Effector memory CD4-positive, alpha-beta T cell (primary cell): ENCODE measurements at places on chromosomes 3 and 15.

DNA sequence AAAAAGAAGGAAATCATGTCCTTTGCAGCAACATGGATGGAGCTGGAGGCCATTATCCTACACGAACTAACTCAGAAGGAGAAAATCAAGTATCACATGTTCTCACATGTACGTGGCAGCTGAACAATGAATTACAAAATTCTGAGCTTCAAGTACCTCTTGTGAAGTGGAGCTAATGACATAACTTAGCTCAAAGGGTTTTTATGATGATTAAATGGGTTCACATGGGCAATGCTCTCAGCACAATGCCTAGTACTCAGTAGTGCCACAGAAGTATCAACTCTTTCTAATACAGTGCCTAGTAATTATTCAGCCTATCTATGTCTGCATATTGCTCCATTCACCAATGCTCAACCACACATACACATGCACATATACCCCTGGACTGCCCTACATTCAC lies 407.5 kb upstream of the WNT5A start:
- DNase-seq = no peak
- no peak overlapping the region for H3K4me3 ChIP-seq
- H3K4me1 ChIP-seq = no peaks in the 10 kb centered on the region
- H3K27me3 ChIP-seq = no peaks in the 10 kb centered on the region
- H3K27ac ChIP-seq = no peak overlapping the region
- H3K36me3 ChIP-seq = no peaks in the 10 kb centered on the region

- H3K27me3 ChIP-seq = no peaks in the 10 kb centered on the region
- DNase-seq = no peak
- no peak overlapping the region for H3K27ac ChIP-seq
- peaks cover 17% of the 10 kb centered on the region for H3K36me3 ChIP-seq
Measured at GRCh38 chr15:25736461-25736860, 126.7 kb downstream of the ATP10A start.

- no peaks in the 10 kb centered on the region for H3K36me3 ChIP-seq
- DNase-seq = no peak
- no peak overlapping the region for H3K4me3 ChIP-seq
- no peak overlapping the region for H3K27ac ChIP-seq
- H3K4me1 ChIP-seq = no peaks in the 10 kb centered on the region
Measured at GRCh38 chr15:76024021-76024768, 12.0 kb upstream of the NRG4 start.

DNA sequence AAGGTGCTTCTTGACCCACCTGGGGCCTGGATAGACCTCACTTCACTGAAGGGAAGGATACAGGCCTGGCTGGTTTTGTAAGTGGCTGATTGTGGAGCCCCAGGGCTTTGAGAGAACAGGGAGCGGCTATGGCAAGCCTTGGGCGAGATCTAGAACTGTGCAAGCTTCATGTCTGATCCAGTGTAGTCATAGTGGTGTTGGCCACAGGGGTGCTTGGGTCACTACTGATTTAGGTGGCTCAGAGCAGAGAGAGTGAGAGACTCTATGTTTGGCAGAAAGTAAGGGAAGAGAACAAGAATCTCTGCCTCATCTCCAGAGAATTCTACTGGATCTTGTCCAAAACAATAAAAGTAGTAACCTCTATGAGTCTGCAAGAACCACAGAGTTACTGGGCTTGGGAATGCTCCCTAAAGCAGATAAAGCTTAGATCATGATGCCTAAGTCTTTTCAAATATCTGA lies 394.2 kb upstream of the EPHA3 start:
- no peak for DNase-seq
- no peaks in the 10 kb centered on the region for H3K36me3 ChIP-seq
- H3K4me1 ChIP-seq = no peaks in the 10 kb centered on the region
- no peak overlapping the region for H3K27ac ChIP-seq
- H3K4me3 ChIP-seq = no peak overlapping the region
- no peaks in the 10 kb centered on the region for H3K27me3 ChIP-seq

DNA sequence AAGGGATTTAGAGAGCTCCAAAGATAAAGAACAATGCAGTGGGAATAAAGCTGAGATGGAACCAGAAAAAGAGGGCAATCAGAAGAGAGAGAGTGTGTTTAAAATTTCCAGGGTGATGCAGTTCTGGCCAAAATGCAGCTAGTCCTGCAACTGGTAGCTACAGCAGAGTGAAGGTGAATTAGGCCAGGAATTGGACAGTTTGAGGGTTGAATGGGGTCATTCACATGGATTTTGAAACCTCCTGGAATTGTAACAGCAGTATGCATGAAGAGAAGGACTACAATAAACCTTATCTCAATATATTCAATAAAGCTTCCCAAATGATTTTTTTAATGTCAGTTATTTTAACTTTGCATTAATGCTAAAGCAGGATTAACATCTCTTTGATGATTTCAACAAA lies 85.2 kb downstream of the CBLB start:
- H3K36me3 ChIP-seq = no peaks in the 10 kb centered on the region
- no peak overlapping the region for H3K4me3 ChIP-seq
- no peak overlapping the region for H3K27ac ChIP-seq
- no peaks in the 10 kb centered on the region for H3K27me3 ChIP-seq

GRCh38 chr15:55981582-55982249 lies 11.7 kb downstream of the NEDD4 start:
- no peak overlapping the region for H3K27ac ChIP-seq
- H3K36me3 ChIP-seq = no peaks in the 10 kb centered on the region
- H3K27me3 ChIP-seq = no peaks in the 10 kb centered on the region
- no peak for DNase-seq
- H3K4me1 ChIP-seq = no peaks in the 10 kb centered on the region

- H3K4me1 ChIP-seq = peaks cover 6% of the 10 kb centered on the region
- no peaks in the 10 kb centered on the region for H3K36me3 ChIP-seq
- H3K27ac ChIP-seq = no peak overlapping the region
- DNase-seq = no peak
Measured at GRCh38 chr3:119301662-119302061, 7.5 kb downstream of the ARHGAP31 start.

- peak overlapping the region; percentile 35 for H3K4me3 ChIP-seq
- DNase-seq = peak; percentile 62
- no peaks in the 10 kb centered on the region for H3K27me3 ChIP-seq
- H3K4me1 ChIP-seq = peaks cover 71% of the 10 kb centered on the region
Measured at GRCh38 chr15:63501256-63502089, 2.9 kb upstream of the USP3 start.

- H3K4me3 ChIP-seq = no peak overlapping the region
- no peak for DNase-seq
- no peak overlapping the region for H3K27ac ChIP-seq
Measured at GRCh38 chr15:65547841-65548240, 17.6 kb downstream of the HACD3 start.

DNA sequence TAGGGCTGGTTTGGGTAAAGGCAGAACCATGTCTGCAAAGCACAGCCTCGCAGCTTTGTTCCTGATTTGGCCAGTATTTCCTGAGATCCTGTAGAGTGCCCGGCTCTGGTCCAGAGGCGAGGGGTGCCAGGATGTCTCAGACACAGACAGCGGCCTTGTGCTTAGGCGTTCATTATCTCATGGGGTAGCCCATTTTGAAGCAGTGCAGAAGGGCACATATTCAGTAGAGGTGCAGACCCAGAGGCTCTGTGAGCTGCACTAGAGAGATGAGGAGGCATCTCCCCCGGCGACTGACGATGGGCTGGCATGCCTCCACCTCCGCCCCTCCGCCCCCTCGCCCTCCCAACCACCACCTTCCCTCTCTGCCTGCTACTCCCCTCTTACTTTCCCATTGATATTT lies 170.3 kb downstream of the CHDH start:
- no peaks in the 10 kb centered on the region for H3K36me3 ChIP-seq
- no peaks in the 10 kb centered on the region for H3K27me3 ChIP-seq
- no peak for DNase-seq
- H3K4me3 ChIP-seq = no peak overlapping the region
- no peak overlapping the region for H3K27ac ChIP-seq
- no peaks in the 10 kb centered on the region for H3K4me1 ChIP-seq

DNA sequence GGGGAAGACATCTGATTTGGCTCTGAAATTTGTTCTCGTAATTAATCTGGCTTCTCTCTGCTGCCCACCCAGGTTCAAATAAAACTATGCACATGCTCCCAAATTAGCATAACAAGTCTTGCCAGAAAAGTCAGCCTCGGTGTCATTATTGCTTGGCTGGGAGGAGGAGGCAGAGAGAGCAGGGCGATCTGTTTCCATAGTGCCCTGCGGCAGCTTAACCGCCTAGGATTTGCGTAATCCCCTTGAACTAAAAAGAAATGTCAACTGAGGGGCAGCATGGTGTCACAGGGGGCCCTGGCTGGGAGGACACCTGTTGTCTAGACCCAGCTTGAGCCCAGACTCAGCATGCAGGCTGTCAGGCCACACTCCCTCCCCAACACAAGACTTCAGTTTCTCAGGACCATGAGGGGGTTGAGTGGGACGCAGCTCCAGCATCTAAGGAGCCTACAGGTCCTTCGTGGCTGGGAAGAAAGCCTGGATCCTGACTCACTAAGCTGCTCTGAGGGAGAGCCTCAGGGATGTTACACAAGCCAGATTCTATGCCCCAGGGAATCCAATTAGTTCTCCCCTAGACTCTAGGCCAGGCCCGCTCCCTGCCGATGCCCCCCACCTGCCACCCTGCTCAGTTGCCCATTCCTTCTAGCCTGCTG lies 17.3 kb downstream of the MRPS11 start:
- no peaks in the 10 kb centered on the region for H3K4me1 ChIP-seq
- no peak for DNase-seq
- no peak overlapping the region for H3K27ac ChIP-seq
- no peaks in the 10 kb centered on the region for H3K27me3 ChIP-seq
- H3K4me3 ChIP-seq = no peak overlapping the region

GRCh38 chr15:91776104-91776503 lies 77.4 kb upstream of the SLCO3A1 start:
- no peaks in the 10 kb centered on the region for H3K36me3 ChIP-seq
- no peaks in the 10 kb centered on the region for H3K4me1 ChIP-seq
- H3K4me3 ChIP-seq = no peak overlapping the region
- peaks cover 4% of the 10 kb centered on the region for H3K27me3 ChIP-seq
- DNase-seq = no peak

GRCh38 chr3:66397745-66398144 lies 103.1 kb downstream of the LRIG1 start:
- H3K36me3 ChIP-seq = peaks cover 42% of the 10 kb centered on the region
- no peaks in the 10 kb centered on the region for H3K27me3 ChIP-seq
- no peak overlapping the region for H3K4me3 ChIP-seq
- peaks cover 13% of the 10 kb centered on the region for H3K4me1 ChIP-seq
- no peak for DNase-seq

DNA sequence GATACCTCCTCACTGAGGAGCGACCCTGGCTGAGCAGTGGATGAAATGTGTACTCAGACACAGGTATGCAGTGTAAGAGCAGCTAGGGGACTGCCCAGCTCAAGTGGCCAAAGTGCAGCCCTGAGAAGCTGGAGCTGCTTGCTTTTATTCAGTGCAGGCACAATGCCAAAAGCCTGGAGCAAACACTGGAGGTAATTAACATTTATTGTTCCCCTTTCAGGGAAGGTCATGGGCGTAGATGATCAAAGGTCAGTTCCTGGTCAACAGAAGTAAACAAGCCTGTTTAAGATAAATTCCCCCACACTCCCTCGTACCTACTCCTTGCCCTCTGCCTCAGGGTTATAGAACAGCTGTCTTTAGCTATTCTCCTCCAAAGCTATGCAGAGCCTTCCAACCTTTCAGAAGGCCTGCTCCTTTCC lies 17.5 kb downstream of the PLA2G4F start:
- H3K27me3 ChIP-seq = no peaks in the 10 kb centered on the region
- no peak overlapping the region for H3K27ac ChIP-seq
- no peak overlapping the region for H3K4me3 ChIP-seq
- DNase-seq = no peak
- H3K36me3 ChIP-seq = no peaks in the 10 kb centered on the region

- DNase-seq = no peak
- H3K4me3 ChIP-seq = no peak overlapping the region
- no peak overlapping the region for H3K27ac ChIP-seq
Measured at GRCh38 chr15:100314809-100315400, 26.9 kb downstream of the ADAMTS17 start.

- H3K27ac ChIP-seq = no peak overlapping the region
- no peaks in the 10 kb centered on the region for H3K4me1 ChIP-seq
- no peak overlapping the region for H3K4me3 ChIP-seq
- no peak for DNase-seq
- no peaks in the 10 kb centered on the region for H3K27me3 ChIP-seq
Measured at GRCh38 chr15:53251996-53252395, 461.9 kb upstream of the ONECUT1 start.

- H3K4me3 ChIP-seq = no peak overlapping the region
- H3K27me3 ChIP-seq = no peaks in the 10 kb centered on the region
- no peak for DNase-seq
Measured at GRCh38 chr3:123762805-123763204, 121.3 kb downstream of the MYLK start.

DNA sequence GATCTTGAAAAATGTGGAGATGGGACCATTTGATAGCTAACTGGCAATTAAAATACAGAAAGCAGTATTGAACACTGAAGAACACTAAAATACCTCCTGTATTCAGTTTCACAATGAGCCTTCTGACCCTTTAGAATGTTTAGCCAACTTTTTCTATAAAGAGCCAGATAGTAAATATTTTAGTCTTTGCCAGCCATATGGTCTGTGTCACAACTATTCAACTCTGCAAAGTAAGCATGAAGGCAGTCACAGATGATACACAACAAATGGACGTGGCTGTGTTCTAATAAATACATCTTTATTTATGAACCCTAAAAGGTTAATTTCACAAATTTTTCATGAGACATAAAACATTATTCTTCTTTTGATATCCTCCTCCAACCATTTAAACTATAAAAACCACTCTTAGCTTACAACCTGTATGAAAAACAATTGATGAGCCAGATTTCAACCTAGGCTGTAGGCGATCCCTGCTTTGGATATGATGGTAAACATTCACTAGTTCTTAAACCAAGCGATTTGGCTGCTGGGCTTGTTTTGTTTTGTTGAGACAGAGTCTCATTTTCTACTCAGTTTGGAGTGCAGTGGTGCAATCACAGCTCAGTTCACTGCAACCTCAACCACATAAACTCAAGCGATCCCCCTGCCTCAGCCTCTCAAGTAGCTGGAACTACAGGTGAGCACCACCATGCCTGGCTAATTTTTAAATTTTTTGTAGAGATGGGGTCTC lies 13.6 kb upstream of the CSPG5 start:
- H3K36me3 ChIP-seq = peaks cover 45% of the 10 kb centered on the region
- no peak overlapping the region for H3K27ac ChIP-seq
- H3K4me3 ChIP-seq = no peak overlapping the region
- DNase-seq = no peak
- H3K4me1 ChIP-seq = no peaks in the 10 kb centered on the region

GRCh38 chr3:178845420-178846118 lies 226.0 kb downstream of the ZMAT3 start:
- H3K27ac ChIP-seq = no peak overlapping the region
- no peaks in the 10 kb centered on the region for H3K4me1 ChIP-seq
- no peak for DNase-seq
- H3K4me3 ChIP-seq = no peak overlapping the region

DNA sequence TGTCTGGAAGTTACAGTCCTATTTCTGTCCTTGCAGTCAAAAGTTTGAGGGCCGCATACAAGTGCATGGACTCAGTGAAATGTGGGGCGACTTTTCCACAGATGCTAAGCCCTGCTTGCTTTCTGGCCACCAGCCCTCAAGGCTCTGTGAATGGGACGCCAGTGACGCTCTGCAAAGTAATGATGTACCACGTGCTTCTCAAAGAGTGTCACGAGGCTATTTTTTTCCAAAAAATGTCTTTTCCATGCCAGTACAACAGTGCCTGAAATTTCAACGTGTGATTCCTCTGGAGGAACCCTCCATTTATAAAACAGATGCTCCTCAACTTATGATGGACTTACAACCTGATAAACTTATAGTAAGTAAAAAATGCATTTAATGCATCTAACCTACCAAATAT lies 281.8 kb upstream of the CRBN start:
- H3K27ac ChIP-seq = no peak overlapping the region
- no peak for DNase-seq
- no peaks in the 10 kb centered on the region for H3K4me1 ChIP-seq
- no peaks in the 10 kb centered on the region for H3K36me3 ChIP-seq
- no peak overlapping the region for H3K4me3 ChIP-seq
